ENCODE measurements at places on chromosomes 2 and 18.

- no peak for DNase-seq
These were observed 360.4 kb upstream of the DSEL start for GRCh38 chr18:67876871-67877270.

DNA sequence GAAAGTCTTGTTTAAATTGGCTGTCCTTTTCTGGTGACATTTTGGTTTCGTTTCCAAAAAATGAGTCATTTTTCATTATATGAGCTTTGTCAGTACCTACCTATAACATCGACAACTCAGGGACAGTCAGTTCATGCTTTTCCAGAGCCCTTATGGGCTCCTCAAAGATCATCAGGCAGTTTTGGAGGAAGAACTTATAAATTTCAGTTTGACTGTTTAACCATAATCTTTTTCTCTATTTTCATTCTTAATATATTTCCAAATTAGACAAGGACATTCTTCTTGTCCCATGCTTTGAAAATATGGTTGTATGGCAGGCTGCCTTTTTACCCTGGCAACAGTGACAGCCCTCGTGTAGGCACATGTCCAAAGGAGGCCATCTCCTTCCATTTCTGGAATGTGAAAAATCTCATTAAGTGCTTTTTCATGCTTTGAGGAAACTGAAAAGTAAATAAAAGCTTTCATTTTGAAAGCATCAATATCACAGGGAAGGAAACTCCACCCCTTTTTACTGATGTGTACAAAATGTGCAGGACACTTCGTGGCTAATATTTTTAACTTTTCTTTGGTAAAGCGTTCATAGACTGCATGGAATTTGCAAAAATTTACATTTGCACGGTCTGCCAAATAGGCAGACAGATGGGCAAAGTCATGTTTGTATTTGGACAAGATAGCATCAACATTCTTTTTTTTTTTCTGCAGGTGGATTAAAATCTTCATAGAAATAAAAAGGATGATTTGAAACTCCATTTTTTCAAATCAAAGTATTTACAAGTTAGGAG lies 7.2 kb upstream of the PROC start:
- DNase-seq, result no peak

- no peak for DNase-seq
These were observed 112.6 kb downstream of the KLHL29 start for GRCh38 chr2:23497536-23497935.

DNA sequence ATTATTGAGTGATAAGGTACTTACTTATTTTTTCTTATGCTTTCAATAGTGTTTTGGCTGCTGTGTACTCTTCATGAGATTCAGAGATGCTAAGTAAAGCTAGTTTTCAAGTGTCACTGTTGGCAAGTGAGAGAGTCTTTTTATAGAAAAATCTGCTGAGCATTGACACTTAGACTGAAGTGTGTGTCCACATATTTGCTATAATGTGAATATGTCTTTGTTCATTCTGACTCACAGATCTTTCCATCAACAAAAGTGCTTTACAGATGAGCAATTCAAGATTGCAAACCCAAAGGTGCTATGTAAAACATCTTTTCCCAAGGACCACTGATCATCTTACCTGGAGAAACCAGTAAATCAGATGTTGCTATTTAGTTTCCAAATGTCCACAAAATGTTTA lies 410.6 kb upstream of the FIGN start:
- DNase-seq, result no peak

DNA sequence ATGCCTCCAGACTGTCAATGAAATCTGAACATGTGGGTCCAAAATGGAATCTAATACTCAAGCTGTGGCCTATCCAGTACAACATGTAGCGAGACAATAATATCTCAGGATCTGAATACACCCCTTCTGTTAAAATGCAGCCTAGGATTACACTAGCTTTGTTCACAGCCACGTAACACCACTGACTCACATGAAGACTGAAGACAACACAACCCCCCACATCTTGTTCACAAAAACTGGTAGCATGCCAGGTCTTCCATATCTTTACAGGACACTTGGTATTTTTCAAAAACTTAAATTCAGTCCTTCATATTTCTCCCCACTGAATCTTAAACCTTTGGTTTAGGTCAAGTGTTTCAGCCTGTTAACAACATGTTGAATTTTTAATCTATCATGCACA lies 84.2 kb downstream of the SLC8A1 start:
- no peak for DNase-seq

DNA sequence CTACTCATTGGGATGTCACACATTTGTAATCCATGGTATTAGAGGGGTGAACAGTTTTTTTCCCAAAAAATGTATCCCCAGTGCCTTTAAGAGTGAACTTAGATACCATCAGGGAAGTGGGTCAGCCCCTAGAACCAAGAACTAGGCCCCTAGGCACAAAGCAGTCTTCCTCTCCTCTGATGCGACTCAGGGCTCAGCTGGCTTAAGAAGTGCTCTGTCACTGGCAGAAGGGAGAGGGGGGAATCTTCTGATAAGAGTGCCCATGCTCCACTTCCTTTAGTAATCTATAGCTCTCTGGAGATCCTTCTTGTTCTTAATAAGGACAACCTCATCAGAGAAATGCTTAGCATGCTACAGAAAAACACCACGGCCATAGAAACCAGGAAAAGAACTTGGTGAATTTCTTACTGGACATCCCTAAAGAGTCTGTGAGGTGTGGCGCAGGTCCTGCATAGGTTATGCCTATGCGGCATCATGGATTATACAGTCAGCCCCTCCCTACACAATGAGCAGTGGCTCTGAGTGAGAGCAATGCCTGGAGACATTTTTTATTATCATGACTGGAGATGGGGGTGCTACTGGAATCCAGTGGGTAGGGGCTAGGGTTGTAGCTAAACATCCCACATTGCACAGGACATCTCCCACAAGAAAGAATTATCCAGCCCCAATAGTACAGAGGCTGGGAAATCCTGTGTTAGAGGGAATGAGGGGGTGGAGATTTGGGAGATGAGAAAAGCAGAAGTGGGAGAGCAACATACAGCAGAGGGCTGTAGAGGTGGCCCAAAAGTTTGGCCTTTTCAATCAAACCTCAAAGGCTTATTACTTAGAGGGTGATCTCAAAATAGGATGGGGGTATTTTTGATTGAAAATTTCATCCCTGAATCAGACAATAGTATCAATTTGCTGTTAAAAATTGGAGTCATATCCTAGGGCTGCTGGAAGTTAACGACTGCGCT lies 21.7 kb upstream of the ZNF385B start:
- DNase-seq, result no peak

Data from stimulated activated CD4-positive, alpha-beta T cell treated with anti-CD3 and anti-CD28 coated beads, TNF-alpha, amount 100 ng/mL, for 4 hours (primary cell).